ENCODE measurements at places on chromosomes 6 and 20. TPM values are rescaled to one million over a fixed set of nuclear protein-coding genes. Genes with fewer than 3 reads are reported as not detected.

- no peak for DNase-seq
These were observed 87.5 kb downstream of the ZFP64 start for GRCh38 chr20:52103913-52104545.

- DNase-seq: no peak
These were observed 103.5 kb downstream of the BFSP1 start for GRCh38 chr20:17427638-17428037.

- DNase-seq: no peak
These were observed 43.4 kb downstream of the ZHX3 start for GRCh38 chr20:41274152-41274551.

DNA sequence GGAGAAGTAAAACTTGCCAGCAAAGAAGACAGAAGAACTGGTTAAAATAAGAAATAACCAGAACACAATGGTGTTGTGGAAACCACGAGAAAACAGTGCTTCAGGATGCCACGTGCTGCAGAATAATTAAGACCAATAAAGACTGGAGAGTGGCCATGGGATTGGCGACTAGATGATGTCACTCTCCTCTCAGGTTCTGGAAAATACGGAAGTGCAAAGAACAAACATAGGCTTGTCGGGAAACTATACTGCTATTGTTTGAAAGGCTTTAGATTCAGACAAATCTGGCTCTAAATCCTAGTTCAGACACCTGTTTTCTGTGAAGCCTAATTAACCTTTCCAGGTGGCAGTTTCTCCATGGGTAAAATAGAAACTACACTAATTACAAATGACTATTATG lies 138.4 kb upstream of the STXBP5 start:
- no peak for DNase-seq

DNA sequence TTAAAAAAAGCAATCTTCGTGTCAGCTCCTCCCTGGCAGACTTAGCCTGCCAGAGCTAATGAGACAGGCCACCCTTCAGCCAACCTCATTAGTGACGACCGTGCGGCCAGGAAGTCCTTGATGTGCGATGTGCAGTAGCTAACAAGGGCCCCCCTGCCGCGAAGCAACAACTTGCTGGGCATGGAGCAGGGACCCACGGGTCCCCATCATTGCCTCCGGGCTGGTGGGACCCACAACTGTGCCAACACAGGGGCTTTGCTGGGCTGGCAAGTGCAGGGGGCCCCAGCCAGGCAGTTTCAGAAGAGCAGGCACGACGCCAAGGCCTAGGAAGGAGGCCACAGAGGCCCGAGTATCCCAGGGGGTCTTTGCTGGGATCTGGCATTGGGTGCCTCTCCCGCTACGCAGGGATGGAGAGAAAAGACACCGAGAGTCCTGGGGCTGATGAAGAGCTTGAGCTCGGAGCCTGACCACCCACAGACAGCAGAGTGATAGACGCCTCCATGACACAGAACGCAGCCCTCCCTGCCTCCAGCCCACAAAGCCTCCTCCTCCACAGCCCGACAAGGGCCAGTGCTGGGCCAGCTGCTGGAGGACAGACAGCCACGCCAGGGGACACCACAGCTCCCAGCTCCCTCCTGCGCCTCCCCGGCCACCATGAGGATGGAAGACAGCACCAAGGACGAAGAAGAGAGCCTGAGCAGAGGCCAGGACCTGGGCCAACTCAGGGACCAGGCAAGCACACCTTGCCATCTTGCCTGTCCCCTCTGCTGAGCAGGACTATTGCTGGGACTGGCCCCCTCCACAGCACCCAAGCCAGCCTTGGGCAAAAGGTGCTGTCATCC lies 96.6 kb downstream of the YTHDF1 start:
- no peak for DNase-seq

DNA sequence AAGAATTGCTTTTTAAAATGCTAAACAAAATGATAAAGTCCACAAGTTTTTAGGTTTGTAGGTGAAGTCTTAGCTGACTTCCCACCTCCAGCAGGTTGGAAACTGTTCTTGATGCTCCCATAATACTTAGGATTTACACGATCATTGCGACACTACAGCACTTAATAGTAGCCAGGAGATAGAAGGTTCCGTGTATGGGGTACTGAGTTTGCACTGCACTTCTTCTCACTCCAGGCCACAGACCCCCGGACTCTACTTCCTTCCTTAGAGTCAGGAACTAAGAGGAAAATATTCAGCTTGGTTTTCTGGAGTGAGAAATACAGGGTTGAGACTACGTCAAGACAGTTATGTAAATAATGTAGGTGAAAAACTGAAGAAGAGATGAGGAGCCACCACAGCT lies 56.1 kb upstream of the SGK1 start:
- DNase-seq: no peak

- DNase-seq: no peak
These were observed 34.6 kb downstream of the PRDM13 start for GRCh38 chr6:99641270-99641669.

DNA sequence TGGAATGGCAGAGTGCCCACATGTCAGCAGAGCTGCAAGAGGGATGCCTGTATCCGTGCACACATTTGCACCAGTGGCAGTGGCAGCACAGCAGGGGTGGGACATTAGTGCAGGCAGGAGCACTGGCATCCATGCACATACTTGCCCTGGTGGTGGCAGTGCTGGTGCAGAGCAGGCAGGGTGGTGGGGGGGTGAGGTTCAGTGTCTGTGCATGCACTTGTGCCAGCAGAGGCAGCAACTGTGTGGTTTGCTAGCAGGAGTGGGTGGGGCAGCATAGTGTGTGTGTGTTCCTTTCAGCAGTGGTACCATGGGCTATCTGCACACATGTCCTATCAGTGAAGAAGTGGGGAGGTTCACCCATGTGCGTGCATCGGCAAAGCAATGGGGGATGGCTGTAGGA lies 151.6 kb downstream of the EPM2A start:
- no peak for DNase-seq

DNA sequence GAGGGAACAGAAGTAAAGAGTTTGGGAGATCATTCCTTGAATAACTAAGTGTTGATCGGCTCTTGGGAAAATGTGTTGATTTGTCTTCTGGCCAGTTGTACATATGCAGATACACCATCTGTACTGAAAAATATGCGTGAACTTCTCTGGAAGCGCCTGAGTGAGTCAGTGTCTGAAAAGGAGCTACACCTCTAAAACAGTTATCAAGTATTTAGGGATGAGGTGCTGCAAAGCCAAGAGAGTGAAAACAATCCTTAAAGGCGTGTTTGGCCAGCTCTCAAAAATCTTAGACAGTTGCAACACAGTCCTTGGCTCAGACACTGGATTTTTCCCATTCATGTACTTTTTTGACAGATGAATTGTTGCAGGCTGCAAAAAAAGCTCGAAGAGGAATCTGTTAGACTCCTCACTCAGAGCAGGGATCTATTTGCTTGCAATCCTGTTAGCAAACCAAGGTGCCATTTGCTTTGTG lies 61.3 kb downstream of the BMP6 start:
- DNase-seq: no peak

DNA sequence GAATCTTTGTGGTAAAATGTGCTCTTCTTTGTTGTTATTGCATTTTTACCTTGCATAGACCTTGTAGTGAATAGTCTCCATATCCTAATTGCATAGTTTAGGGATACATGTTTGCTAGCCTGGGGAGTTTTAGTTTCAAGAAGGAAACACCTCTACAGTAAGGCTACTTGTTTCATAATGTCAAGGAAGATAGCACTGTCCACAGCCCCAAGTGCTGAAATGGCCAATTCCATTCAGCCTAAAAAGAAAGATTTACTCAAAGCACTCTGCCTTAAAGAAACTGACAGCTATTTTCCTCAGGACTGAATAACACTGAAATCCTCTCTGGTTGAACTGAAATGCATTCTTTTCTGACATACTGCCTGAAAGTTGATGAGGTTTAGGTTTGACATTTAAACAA lies 2.6 kb downstream of the HCRTR2 start:
- no peak for DNase-seq

DNA sequence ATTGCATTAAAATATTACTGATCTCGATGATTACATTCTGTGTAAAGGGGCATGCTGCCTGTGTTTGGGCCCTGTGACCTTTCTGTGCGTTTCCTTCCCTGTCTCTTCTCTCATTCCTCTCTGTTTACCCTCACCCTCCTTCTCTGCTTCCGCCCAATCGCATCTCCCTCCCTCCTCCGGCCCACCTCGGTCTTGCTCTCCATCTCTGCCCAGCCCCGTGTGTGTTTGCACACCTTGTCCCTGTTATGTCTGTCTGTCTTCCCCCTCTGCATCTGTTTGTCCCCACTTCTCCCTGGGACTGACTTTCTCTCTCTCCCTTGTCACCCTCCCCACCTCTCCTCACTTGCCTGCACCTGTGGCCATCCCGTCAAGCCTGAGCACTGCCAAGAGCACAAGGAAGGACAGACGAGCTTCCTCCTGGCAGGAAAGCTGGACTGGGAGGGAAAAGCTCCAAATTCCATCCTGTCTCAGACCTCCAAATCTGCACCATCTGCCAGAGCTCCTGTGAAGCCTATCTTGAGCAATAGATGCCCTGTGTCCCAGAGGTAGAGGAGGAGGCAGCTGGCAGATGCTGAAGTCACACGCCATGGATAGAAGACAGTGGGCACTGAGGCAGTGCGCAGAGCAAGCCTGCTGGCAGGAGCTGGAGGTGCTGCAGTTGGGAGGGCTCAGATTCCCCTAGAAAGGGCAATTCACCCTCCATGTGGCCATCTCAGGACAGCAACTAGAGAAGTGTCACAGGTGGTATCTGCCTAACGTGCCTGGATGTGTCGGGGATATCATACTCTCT lies 172.3 kb downstream of the PTPRT start:
- DNase-seq: no peak

GRCh38 chr20:48892891-48893290 lies 28.6 kb upstream of the ARFGEF2 start:
- no peak for DNase-seq

DNA sequence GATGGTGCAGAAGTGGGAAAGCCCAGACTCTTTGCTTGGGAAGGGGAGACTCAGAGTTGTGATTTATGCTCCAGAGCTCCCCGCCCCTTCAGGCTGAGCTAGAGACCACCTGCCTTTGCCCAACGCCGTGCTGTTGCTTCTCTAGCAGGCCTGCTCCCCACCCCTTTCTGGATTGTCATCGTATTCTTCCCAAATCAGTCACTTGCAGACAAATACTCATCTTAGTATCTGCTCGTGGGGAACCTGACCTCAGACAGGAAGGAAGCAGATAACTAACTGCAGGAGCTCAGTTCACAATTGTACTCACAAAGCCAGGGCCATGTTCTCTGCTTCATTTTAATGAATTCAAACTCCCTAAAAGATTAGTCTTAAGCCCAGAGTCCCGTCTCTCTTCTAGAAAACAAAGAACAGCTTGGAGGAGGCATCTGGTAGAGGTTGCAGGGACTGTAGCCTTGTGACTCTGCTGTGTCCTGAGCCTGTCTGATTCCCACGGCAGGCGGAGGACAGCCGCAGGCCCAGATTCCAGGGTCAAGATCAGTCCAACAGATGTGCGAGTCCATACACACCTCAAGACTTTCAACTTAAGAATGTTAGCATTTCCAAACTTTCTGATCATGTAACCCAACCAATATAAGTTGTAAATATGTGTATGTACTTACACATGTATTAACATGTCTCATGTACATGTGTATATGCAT lies 57.2 kb upstream of the GGTLC1 start:
- no peak for DNase-seq

- DNase-seq: no peak
These were observed 55.0 kb downstream of the PROKR2 start for GRCh38 chr20:5261763-5262162.

GRCh38 chr20:43827940-43828562 lies 86.6 kb upstream of the TOX2 start:
- DNase-seq: no peak

DNA sequence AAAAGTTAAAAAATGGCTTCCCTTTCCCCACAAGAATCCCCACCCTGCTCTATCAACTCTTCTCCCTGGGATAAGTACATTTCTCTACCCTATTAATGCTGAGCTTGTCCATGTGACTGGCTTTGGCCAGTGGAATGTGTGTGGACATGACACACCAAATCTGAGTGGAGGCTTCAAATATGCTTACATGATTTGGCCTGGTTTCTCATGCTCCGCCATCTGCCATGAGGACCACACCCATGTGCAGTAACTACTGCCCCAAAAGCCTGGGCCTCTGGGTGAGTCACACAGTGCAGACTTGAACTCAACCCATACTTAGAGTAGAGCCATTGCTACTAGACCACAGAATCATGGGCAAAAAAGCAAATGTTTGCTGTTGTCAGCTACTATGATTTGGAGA lies 65.4 kb downstream of the PRND start:
- DNase-seq: no peak

CLVS2 gene
- total RNA-seq: not detected

TMEM74B gene
- 1.2 TPM for total RNA-seq

CCM2L gene
- total RNA-seq: not detected

TMEM14C gene
- 198 TPM for total RNA-seq

FUCA2 gene
- 70.4 TPM for total RNA-seq

All from epithelial cell of proximal tubule (primary cell).